ENCODE measurements at places on chromosomes 12 and 14.

- DNase-seq, result peak; percentile 98
Observed at GRCh38 chr14:54652188-54652587, 85.3 kb downstream of the SAMD4A start.

- no peak for DNase-seq
Observed at GRCh38 chr12:42322567-42322966, 3.3 kb downstream of the ZCRB1 start.

DNA sequence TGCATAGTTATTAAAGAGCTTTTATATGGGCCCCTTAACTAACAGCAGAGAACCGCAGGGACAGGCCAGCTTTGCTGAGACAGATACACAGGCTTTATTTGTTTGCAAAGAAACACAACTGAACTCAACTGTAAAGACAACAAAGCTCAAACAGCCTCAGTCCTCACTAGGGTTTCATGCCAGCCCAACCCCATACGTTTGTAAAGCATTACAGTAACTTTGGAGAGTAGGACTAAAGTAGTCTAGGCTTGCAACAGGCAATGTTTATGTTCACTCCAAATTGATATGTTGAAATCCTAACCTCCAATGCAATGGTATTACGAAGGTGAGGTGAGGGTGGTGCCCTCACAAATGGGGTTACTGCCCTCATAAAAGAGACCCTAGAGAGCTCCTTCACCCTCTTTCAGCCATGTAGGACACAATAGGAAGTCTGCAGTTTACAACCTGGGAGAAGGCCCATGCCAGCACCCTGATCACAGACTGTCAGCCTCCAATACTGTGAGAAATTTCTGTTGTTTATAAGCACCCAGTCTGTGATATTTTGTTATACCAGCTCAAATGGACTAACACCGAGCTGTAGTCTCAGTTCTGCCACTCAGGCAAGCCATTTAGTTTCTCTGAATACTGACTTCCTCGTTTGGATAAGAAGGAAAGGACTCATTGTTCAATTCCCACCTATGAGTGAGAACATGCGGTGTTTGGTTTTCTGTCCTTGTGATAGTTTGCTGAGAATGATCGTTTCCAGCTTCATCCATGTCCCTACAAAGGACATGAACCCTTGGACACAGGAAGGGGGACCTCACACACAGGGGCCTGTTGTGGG is 35.2 kb downstream of the PPM1H start:
- no peak for DNase-seq

- no peak for DNase-seq
Observed at GRCh38 chr12:128792398-128792797, 31.4 kb downstream of the SLC15A4 start.

- no peak for DNase-seq
Observed at GRCh38 chr12:6181583-6182278, 18.5 kb upstream of the CD9 start.

- no peak for DNase-seq
Observed at GRCh38 chr14:51205486-51205885, 34.6 kb upstream of the TMX1 start.

DNA sequence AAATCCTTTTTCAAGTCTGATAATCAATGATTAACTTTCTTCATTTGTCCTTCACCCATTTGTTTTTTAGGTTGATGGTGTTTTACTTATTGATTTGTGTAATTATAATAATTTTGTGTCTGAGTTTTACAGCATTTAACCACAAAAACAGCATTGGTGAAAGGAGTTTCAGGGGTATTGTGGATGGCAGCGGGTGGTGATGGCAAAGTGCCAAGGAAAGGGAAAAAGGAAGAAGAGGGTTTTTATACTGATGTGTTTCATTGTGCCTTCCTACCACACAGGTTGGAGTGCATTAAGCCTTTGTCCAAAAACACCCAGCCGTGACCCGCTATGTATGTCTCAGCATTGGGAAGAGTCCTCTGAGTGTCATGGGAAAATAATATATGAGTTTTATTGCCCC is 150.3 kb downstream of the DAD1 start:
- DNase-seq, result no peak

- DNase-seq, result no peak
Observed at GRCh38 chr12:13004986-13005385, 4.9 kb upstream of the HEBP1 start.

DNA sequence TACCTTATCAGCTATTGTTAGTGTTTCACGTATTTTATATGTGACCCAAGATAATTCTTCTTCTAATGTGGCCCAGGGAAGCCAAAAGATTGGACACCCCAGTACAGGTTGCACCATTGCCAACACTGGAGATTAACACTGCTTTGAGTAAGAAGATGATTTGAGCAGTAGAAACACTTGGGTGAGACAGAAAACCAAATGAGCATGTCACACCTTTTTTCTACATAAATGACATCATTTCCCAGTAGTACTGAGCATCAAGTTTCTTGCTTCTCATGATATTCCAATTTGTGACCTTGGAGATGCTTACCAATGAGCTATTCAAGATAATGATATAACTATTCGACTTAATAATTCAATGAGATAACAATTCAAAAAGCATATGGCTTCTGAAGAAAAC is 140.0 kb downstream of the LLPH start:
- DNase-seq, result no peak

- DNase-seq, result no peak
Observed at GRCh38 chr12:113070117-113070906, 13.8 kb downstream of the DTX1 start.

- DNase-seq, result no peak
Observed at GRCh38 chr12:4809013-4809448, 88.8 kb downstream of the GALNT8 start.

DNA sequence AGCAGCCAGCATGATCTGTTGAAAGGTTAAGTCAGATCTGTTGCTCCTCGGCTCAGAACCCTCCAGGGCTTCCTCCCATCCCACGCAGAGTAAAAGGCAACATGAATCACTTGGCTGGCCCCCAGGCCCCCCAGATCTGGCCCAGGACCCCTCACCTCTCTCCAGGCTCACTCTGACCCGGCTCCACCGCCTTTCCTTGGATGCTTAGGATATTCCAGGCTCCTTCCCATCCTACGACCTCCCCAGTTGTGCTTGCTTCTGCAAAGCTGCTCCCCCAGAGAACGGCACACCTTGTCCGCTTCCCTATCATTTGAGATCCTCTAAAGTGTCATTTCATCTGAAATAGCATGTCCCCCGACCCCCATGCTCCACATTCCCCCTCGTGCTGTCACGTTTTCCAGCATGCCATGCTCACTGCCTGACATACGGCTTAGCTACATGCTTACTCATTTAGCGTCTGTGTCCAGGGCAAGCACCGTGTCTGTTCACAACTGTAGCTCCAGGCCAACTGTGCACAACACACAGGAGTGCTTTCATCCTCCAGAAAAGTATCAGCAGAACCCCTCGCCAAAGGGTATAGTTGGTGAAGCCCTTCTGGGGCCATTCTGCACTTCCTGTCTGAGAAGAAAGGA is 33.6 kb upstream of the BDKRB2 start:
- no peak for DNase-seq

- no peak for DNase-seq
Observed at GRCh38 chr12:7122811-7123769, 5.6 kb downstream of the RBP5 start.

DNA sequence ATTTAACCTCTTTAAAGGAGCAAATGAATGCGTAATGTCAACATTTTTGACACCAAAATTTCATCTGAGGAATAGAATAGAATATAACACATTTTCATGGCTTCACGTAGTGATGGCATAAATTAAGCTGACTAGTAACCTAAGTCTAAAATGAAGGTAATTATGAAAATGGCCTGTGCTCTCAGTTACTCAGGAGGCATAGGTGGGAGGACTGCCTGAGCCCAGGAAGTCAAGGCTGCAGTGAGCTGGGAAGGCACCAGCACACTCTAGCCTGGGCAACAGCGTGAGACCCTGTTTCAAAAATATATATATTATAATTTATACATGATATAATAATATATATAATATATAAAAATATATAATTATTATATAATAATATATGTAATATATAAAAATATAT is 383.2 kb upstream of the ATP2B1 start:
- no peak for DNase-seq

DNA sequence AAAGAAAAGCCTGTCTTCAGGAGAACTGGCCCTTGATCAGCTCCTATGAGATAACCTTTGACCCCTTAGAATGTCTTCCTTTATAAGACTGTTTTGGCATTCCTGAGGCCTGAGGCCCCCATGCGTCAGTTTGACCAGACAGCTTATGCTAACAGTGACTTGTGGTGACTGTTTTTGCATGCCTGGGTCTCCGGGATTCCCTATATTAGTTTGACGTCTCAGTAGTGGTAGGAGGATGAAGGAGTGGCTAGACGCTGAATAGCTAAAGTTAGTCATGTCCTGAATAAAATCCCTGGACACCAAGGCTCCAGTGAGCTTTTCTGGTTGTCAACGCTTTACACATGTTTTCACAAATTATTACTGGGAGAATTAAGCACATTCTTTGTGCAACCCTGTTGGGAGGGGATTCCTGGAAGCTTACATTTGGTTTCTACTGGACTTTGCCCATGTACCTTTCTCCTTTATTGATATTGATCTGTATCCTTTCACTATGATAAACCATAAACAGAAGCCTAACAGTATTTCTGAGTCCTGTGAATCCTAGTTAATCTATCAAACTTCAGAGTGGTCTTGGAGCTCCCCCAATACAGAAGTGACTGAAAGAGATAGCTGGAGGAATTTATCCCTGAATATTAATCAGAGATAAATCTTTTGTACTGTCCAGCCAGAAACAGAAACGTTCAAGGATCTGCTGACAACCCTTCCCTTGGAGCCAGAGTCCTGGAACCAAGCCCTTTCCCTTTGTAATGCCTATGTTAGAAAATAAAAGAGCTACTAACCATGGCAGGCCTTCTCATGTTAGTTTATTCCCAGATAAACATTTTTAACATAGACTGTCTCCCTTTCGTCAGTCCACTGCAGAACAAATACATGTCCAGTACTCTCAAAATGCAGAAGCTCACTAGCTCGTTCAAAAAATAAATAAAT is 479.2 kb downstream of the RPS29 start:
- DNase-seq, result no peak

DNA sequence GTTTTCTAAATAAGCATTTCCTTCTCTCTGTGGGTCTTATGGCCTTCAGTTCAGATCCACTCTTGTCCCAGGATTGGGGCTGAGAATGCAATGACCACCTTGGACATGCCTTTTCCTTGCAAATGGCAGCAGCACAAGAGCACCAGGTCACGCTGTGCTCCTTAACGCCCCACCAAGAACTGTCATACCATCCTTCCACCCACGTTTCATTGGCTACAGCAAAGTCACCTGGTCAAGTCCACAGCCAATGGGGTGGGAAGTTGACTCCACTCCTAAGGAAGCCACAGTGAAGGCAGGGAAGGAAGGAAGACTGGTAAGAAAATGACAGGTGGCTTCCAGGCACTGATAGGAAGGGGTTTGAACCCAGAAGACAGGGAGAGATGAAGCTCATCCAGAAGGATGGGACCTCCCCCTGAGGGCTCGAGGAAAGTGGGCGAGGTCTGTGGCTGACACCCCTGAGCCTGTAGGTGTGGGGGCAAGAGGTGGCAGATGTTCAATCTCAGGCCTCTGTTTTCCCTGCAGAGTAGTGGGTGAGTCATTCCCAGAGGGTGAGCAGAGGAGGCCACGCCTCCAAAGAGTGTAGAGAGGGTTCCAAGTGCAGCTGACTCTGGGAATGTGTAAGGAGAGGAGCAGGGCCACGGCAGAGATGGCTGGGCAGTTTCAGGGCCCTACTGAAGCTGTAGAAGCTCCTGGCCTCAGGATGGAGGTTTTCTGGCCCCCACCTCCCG is 113.5 kb upstream of the VRK1 start:
- DNase-seq, result no peak

- no peak for DNase-seq
Observed at GRCh38 chr14:24368562-24369252, 723 bp downstream of the NFATC4 start.

GRCh38 chr12:115697340-115697739 is 580.2 kb downstream of the MED13L start:
- DNase-seq, result no peak

- no peak for DNase-seq
Observed at GRCh38 chr12:6206327-6206726, 6.1 kb downstream of the CD9 start.

DNA sequence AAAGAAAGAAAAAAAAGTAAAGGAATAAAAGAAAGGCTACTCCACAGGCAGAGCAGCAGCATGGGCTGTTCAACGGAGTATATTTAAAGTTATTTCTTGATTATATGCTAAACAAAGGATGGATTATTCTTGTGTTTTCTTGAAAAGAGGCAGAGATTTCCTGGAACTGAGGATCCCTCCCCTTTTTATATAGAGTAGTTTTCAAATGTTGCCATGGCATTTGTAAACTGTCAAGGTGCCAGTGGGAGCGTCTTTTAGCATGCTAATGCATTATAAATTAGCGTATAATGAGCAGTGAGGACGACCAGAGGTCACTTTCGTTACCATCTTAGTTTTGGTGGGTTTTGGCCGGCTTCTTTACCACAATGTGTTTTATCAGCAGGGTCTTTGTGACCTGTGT is 383.0 kb downstream of the PCNX1 start:
- no peak for DNase-seq

DNA sequence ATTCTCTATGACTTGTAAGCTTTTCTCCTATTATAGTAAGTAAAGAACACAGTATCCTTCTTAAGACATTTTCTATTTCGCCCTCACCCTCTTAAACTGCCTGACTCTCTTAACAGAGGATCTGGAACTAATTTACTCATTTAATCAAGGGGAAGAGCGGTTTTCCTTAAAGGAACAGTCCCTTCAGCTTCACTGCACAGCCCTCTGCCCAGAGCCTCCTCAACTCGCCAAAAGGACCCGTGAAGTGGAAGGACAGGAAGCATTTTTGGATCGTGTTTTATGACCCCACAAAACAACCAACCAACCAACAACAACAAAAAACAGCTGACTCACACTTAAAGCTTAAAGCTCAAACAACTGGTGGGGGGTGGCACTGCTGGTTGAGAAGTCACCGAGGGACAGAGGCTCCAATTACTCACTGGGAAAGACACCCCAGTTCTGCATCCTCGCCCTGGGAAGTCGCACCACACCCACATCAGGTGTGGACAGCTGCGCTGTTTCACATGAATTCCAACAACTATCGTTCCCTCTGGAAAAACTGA is 35.7 kb downstream of the NID2 start:
- DNase-seq, result no peak

DNA sequence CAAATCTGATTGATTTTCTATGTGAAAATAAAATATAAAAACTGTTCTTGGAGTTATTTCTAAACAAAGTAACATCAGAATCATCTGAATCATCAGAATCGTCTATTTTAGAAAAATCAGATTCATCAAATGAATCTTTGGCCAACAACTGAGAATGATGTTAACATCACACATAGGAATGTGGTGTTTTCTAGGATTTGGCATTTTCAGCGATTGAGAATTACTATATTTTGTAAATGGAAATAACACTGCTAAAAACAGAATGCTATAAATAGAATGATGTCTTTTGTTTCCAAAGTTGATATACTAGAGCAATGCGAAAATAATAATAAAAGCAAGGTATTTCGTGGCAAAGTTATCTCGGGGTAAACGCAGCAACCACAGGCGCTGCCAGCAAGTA is 73.9 kb upstream of the EVL start:
- DNase-seq, result no peak

- DNase-seq, result no peak
Observed at GRCh38 chr12:24138041-24138440, 188.6 kb upstream of the SOX5 start.

GRCh38 chr12:123923927-123924326 is 48.7 kb downstream of the CCDC92 start:
- no peak for DNase-seq

- DNase-seq, result no peak
Observed at GRCh38 chr12:59845293-59845692, 249.5 kb downstream of the SLC16A7 start.
